ENCODE measurements at places on chromosomes 16 and 17.

- DNase-seq = no peak
Measured at GRCh38 chr16:30003670-30004423, 7.0 kb downstream of the DOC2A start.

- no peak for DNase-seq
Measured at GRCh38 chr17:62075308-62075815, 10.3 kb upstream of the MED13 start.

DNA sequence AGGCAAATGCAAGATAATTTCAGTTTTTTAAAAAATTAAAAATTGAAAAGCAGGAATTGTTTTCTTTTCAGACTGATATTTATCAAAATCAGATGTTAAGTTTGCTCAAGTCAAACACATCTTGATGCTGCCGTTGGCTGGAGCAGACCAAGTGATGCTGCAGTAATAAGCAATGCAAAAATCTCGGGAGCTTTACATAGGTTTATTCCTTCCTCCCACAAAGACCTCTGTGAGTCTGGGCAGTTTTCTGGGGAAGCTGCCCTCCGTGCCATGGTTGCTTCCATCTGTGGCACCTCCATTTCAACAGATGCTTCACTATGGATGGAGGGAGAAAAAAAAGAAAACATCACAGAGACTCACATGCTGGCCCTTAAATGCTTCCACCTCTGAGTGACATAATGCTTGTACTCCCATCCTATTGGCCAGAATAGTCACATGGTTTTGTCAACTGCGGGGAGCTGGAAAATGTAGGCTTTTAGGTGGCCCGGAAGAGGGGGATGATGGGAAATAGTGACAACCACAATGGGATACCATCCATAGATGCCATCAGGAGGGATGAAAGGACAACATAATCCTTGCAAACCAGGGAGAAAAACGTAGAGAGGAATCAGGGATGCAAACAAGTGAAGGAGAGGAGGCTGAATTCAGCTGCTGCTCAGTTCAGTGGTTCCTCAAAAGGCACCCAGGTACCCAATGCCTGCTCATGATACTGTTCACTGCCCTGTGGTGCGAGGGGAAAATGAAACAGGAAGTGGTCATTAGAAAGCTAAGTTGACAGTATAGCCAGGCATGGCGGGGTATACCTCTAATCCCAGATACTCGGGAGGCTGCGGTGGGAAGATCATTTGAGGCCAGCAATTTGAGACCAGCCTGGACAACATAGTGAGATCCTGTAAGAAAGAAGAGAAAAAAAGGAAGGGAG lies 13.5 kb upstream of the ERCC4 start:
- DNase-seq = no peak

- no peak for DNase-seq
Measured at GRCh38 chr16:54080524-54081008, 206.0 kb downstream of the IRX3 start.

GRCh38 chr17:79788989-79789942 lies 7.6 kb downstream of the CBX8 start:
- DNase-seq = no peak

GRCh38 chr16:25063102-25063501 lies 47.9 kb upstream of the ARHGAP17 start:
- no peak for DNase-seq

DNA sequence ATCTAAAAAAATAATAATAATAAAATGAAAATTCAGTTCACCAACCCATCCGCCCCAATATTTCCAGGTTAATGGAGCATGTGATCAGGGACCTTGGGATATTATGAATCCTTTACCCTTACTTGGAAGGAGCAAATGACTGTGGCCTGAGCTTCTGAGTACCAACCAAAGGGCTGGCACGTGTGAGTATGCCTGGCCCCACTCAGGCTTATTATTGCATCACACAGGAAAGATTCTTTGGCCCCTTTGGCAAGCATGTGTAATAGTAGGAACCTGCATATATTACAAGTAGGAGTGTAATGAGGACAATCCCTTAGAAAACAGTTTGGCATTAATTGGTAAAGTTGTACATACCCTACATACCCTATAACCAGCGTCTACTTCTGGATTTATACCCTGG lies 7.2 kb upstream of the C17orf78 start:
- no peak for DNase-seq

DNA sequence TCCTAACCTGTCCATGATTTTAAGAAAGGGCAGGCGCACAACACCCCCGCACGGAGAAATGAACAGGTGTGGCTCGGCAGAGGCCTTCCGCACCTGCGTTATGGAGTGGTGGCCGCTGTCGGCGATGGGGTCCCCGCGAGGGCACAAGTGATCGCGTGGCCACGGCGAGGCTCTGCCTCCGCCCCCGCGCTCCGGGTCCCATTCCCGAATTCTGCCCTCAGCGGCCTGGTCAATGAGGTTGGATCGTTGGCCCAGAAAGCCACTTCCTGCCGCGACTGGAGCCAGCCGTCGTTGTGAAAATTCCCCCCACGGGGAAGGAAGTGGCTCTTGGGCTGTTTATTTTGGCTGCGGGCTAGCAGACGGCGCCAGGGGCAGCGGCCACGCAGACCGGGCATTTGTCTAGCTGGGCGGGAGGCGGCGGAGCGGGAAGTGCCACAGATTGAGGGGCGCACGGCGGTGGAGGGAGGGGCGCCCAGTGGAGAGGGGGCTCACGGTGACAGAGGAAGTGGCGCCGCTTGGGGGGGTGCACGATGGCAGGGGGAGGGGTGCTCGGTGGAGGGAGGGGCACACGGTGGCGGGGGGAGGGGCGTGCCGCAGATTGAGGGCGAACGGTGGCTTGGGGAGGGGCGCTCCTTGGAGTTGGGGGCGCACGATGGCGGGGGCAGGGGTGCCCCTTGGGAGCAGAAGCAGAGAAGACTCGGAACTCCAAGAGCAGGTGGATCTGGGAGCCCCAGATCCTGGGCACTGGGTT lies 25.0 kb downstream of the MRC2 start:
- peak; percentile 4 for DNase-seq

Data from stimulated activated CD4-positive, alpha-beta T cell treated with anti-CD3 and anti-CD28 coated beads, Interleukin-15, amount 100 ng/mL, for 1 hour (primary cell).